Activated naive CD8-positive, alpha-beta T cell treated with anti-CD3 and anti-CD28 coated beads for 36 hours (primary cell): ENCODE measurements at places on chromosomes 13 and 19.
A peak's percentile ranks its signal among the peaks of the same experiment; 100 is the strongest.

DNA sequence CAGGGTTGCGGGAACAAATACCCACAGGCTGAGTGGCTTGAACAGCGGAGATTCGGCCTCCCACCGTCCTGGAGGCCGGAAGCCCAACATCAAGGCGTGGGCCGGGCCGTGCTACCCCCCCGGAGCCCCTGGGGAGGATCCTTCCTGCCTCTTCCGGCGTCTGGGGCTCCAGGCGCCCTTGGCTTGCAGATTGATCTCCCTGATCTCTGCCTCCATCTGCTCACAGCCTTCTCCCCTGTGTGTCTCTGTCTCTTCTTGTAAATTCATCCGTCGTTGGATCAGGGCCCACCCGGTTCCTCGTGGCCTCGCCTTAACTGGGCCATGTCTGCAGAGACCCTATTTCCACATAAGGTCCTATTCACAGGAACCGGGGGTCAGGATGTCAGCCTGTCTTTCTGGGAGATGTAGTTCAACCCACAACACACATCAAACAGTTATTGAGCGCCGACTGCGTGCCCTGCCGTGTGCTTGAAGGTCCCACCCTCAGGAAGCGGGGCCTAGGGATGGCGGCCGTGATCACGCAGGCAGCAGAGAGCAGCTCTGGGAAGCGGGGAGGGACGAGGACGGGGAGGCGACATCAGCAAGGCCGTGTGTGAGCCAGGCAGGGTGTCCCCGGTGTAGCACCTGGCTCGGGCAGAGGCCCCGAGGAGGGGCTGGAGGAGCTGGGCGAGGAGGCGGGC lies 21.3 kb downstream of the HCN2 start:
- DNase-seq: peak; percentile 75

- peak; percentile 49 for DNase-seq
These were observed 7.0 kb downstream of the PGLYRP1 start for GRCh38 chr19:46015687-46016425.

GRCh38 chr13:23995283-23996073 lies 98.2 kb upstream of the C1QTNF9B start:
- DNase-seq: no peak

- peak; percentile 62 for DNase-seq
These were observed 19.8 kb upstream of the TCF3 start for GRCh38 chr19:1672038-1672768.

DNA sequence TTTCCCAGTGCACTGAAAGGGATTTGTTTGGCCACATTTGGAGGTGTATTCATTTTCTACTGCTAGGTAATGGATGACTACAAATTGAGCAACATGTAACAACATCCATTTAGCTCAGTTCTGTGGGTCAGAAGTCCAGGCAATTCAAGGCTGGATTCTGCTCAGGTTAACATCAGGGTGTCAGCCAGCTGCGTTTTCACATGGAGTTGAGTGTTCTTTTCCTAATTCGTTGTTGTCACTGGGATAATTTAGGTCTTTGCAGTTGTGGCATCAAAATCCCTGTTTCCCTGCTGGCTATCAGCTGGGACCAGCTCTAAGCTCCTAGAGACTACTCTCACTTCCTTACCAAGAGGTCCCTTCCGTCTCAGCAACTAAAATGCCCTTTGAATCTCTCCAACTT lies 25.4 kb downstream of the MIR17HG start:
- DNase-seq: no peak

DNA sequence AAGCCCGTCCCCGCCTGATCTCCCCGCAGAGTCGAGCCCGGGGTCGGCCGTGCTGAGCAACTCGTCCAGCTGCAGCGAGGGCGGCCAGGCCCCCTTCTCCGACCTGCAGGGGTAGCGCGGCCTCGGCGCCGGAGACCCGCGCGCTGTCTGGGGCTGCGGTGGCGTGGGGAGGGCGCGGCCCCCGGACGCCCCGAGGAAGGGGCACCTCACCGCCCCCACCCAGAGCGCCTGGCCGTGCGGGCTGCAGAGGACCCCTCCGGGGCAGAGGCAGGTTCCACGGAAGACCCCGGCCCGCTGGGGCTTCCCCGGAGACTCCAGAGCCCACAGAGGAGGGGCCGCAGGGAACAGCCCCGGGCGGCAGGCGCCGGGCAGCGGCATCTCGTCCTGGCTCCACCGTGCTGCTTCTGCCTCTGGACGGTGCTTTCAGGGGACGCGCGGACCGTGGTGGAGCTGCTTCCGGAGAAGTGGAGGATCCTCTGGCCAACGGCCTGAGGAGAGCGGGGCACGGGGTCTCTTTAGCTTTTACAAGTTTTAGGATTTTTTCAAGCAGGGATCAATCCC lies 8.8 kb upstream of the F7 start:
- DNase-seq: no peak

DNA sequence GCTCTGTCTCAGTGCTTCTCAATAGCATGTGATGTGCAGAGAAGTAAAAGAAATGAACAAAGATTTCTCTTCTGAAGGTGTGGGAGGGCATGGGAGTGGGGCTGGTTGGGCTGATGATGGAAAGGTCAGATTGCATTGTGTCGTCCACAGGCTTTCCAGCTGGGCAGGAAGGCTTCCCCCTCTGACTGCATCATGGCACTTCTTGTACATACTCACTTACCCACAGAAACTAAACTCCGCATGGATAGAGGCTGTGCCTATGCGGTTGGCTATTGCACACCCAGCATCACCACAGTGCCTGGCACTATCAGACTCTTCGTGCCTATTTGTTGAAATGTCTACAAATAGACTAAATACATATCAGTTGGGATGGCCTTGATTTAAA lies 24.4 kb upstream of the TNFSF11 start:
- no peak for DNase-seq

DNA sequence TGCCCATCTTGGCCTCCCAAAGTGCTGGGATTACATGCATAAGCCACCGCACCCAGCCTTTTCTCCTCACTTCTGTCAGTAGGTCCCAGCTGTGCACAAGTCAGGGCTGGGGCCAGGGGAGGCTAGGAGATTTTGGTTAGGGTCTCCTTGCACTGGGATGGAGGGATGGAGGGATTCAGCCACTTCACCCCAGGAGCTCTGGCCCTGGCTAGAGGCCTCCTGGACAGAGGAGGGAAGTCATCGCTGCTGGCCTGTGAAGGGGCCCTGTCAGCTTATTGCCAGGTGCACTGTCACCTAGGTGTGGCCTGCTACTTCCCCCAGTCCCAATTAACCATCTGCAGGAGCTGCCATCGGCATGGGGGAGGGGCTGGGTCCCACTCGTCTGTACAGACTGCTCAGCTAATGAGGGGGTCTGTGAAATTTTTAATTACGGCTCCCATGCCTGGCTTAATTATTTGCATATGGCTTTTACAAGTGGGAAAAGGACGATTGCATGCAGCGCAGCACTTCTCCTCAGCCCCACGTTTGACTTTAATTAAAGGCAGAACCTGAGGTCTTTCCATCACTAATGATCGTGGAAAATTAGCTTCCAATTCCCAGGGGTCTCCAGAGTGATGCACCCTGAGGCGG lies 52.4 kb downstream of the CHST8 start:
- no peak for DNase-seq

- DNase-seq: no peak
These were observed 12.5 kb downstream of the CAPN12 start for GRCh38 chr19:38731654-38732301.

GRCh38 chr13:90485436-90485835 lies 862.1 kb upstream of the MIR17HG start:
- no peak for DNase-seq

DNA sequence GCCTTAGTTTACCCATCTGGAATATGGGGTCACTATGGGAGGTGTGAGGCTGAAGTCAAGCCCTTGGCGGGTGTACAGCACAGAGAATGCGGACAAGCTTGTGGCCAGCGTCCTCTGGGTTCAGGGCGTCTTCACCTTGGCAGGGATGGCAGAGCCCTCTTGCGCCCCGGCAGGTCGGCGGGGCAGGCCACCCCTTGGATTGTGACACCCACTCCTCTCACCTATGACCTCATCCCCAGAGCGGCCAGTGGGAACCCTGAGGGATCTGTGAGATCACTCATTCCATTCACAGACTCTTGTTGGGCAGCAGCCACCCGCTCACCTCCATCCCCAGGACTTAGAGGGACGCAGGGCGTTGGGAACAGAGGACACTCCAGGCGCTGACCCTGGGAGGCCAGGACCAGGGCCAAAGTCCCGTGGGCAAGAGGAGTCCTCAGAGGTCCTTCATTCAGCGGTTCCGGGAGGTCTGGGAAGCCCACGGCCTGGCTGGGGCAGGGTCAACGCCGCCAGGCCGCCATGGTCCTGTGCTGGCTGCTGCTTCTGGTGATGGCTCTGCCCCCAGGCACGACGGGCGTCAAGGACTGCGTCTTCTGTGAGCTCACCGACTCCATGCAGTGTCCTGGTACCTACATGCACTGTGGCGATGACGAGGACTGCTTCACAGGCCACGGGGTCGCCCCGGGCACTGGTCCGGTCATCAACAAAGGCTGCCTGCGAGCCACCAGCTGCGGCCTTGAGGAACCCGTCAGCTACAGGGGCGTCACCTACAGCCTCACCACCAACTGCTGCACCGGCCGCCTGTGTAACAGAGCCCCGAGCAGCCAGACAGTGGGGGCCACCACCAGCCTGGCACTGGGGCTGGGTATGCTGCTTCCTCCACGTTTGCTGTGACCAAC lies at the start of gene SPACA4:
Gene SPACA4 (plus strand): TSS at position 280 of the 896 bp plus-strand sequence. CDS start 237 bp downstream, at position 517.
- DNase-seq: no peak

DNA sequence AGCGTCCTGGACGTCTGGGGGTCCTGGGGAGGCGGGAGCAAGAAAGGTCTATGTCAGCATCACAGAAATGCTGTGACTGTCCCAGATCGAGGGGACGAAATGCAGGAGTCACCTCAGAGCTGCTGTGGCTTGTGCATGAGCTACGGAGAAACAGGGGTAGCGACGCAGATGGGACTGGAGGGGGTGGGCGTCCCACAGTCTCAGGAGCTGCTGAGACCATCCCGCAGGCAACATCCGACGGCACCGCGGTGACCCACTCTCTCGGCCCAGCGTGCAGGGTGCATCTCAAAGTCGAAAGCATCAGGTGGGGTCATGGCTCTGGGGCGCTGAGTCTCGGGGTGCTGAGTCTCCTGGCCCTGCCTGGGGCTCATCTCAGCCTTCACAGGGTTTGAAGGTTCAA lies 37.4 kb upstream of the C13orf46 start:
- no peak for DNase-seq

GRCh38 chr13:75369981-75370380 lies 112.0 kb downstream of the TBC1D4 start:
- DNase-seq: no peak

GRCh38 chr13:67489016-67489415 lies 258.9 kb upstream of the PCDH9 start:
- DNase-seq: no peak

DNA sequence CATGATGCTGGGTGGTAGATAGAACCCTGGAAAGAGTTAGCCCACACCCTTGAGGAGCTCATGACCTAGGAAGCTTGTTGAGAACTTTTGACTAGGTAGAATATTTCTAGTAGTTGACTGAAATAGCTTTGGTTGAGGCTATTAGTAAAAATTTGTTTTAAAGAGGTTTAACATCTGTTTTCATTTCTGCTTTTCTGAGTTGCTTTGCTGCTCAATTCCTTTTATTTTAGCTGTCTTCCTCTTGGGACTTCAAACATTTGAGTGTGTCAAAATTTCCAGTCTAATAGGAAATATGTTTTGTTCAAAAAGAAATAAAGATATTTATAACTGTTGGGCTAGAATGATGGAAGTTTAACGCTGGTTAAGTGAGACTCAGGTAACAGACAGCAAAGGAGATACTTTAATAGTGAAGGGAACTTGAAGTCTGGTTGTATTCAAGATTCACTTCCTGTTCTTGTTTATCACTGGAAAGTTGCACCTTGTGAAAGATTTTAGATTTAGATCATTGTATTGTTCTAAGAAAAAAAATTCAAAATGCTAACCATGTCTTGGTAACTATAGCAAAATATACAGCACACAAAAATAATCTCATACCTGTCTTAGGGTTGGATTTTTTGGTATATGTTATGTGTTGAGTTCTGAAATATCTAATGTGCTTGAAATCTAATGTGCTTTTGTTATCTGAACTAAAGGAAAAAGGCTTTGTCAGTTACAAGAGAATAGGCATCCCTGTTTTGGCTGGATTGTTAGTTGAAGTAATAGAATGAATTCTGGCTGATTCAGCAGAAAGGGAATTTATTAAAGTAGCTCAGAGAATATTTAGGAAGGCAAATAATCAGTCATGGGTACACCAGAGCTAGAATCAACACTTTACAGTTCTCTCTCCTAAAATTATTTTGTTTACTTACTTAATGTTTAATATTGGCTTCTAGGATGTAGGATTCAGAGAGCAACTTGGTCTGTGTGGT lies 24.4 kb upstream of the GPR18 start:
- no peak for DNase-seq

DNA sequence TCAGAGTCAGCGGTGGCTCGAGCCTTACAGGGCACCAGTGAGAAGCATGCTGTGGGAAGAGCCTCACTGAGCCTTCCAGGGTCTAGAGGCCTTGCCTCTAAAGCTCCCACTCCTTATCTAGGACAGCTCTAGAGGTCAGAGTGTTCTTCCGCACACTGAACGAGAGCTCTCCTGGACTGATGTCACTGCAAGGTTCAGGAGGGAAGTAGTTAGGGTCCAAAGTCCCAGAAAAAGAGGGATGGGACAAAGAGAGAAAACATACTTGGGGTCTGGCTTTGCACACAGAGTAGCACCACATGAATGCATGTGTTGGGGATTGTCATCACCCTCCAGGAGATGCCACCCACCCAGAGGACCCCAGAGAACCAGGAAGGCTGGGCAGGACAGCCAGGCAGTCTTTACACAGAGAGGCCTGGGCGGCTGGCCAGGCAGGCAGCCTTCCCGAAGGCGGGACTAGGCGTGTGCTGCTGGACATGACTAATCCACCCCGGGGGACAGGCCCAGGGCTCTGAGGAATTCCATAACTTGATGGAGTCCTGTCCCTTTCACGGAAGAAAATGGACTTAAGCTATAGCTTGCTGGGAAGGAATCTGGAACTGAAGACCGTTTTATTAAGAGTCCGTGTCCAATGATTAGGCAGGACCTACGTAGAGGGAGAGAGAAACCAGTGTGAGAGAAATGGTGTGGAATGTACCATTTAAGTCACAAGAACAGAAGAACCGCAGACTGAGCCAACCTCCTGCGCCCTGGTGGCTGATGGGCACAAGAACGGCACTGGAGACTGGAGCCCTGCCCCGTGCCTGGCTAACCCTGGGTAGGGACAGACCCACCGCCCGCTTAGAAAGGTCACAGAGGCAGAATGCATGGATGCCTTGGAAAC lies 16.6 kb upstream of the EPHX3 start:
- DNase-seq: no peak

- no peak for DNase-seq
These were observed 19.0 kb downstream of the VSTM2B start for GRCh38 chr19:29544656-29545360.

- no peak for DNase-seq
These were observed 2.6 kb downstream of the CAPN12 start for GRCh38 chr19:38741670-38742069.

GRCh38 chr13:20980899-20981298 lies 78.4 kb upstream of the XPO4 start:
- DNase-seq: no peak
